A549 (cell line): ENCODE measurements at places on chromosomes 1 and 21. TPM values are rescaled to one million over a fixed set of nuclear protein-coding genes. Genes with fewer than 3 reads are reported as not detected.
A peak's percentile ranks its signal among the peaks of the same experiment; 100 is the strongest.

GRCh38 chr1:155284476-155284875, 7.2 kb downstream of the HCN3 start:
- DNase-seq, result no peak

GRCh38 chr1:94329986-94330385, 88.2 kb upstream of the ABCD3 start:
- peak; percentile 37 for DNase-seq

- no peak for DNase-seq
Measured at GRCh38 chr1:202871367-202871766, 17.6 kb downstream of the RABIF start.

SLC6A17 gene
- polyA plus RNA-seq, result 2.2 to 2.5 TPM (median 2.3 TPM) in 3 replicates

DNA sequence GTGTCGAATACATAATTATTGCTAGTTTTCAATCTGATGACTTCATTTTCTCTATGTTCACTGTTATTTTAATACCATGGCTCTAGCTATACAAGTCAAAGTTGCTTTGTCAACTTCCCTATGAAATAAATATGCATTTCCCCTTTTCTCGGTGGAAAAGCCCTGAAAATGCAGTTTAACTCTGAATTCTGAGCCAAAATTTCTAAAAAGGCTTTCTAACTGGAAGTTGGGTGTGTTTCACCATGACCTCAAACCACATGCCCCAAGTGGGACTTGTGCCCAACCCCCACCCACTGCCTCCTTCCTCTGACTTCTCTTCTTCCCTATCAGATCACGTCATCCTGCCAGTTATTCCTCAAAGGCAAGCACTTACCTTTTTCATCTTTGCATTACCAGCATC, 8.9 kb downstream of the MKNK1 start:
- no peak for DNase-seq

DNA sequence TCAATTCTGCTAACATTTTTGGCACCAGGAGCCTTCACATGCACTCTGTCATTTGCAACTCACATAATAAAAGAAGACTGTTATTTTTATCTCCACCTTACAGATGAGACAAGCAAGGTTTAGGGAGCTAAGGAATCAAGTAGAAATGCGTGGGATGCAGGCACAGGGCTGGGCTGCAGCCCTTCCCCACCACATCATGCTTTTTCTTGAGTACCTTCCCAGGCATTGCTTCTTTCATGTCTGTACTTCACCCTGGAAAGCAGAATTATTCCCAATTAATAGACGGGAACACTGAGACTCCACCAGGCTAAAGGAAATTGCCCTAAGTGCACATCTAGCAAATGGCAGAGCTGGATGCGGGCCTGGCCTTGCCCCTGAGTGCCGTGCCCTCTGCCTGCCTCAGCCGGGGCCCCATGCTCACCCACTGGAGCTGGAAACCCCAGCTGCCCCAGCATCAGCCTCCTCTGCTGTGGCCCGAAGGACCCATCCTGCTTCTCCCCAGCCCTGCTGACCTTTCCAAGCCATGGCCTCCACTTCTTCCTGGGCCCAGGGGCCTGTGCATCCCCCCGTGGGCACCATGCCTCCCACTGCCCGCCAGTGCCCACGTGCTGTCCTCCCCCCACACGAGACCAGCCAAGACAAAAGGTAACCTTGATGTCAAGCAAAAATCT, 257.5 kb downstream of the TOMM20 start:
- DNase-seq, result no peak

C1orf52 gene
- polyA plus RNA-seq, result 12.2 to 14.8 TPM (median 12.3 TPM) in 3 replicates

DNA sequence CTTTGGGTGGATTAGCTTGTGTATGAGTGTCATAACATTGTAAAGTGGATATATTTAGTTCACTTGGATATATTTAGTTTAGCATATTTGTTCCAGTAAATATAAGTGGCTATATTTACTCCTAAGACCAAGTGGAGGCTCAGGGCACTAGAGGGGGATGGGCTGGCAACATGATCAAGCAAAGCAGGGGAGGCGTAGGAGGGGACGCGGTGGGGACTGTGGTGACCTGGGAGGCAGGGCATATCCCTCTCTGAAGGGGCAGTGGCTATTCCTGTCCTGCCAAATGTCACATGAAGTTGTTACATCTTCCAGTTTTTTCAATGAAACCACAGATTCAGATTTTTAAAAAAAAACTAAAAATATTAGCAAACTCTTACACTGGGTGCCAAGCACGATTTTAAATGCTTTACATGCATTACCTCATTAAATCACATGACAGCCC, 51.9 kb upstream of the EDN2 start:
- no peak for DNase-seq

DNA sequence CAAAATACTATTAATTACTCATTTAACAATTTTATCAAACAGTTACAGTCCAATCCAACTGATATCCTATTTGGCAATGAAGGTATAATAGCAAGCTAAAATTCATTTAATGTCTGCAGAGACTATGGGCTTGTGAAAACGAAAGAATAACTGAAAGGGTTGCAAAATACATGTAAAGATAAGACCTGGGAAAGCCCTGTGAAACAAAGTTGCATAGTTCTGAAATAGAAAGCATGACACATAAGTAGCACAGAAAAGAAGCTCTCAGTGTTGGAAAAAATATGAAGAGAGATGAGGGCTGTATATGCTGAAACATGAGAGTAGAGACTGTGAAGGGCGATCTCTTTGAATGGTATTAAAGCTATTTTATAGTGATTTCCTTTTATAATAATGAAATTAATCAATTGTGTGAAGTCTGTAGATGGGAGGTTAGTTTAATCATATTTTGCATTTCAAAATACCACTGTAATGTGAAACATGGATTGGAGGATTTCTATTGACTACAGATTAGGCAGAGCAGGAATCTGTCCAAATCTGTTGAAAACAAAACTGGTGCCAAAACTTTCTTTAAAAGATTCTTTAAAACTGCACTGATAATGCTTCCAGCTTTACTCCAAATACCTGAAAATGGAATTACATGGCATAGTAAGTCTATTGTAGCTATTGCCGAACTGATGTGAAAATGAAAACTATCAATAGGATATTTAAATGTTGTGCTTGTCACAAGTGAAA, 1518.9 kb upstream of the B3GALT2 start:
- DNase-seq, result no peak

DNA sequence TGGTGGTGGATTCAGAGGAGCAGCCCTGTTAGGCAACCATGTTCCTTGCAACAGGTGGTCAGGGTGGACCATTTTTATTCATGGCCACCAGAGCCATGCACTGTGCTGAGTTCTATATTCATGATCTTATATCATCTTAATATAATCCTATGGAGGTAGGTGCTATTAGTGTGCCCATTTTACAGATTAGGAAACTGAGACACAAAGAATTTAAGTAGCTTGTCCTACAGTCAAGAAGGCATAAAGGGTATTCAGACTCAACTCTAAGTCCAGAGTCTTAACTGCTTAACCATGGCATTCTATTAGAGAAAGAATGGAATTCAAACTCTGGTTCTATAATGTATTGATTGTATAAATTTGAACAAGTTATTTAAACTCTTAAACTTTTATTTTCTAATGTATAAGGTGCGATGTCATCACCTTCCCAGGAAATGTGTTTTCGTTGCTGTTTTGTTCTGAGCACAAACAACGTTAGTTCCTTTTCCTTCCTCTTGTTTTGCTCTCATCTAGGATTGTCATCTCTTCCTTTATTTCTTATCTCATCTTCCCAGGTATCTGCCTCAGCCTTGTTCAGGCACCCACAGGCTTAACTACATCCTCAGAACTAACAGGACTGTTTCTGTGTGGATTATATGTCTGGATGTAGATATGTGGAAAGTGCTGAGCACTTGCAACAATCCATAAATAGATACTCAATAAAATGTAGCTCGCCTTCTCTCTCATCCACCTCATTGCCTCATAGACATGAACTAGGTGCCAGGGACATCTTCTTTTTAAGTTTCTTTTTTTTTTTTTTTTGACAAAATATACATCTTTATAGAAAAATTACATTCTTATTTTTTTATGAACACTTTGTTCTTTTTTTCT, 207.1 kb downstream of the NFIA start:
- DNase-seq, result no peak

CD2 gene
- polyA plus RNA-seq, result not detected in 3 replicates

CNTN2 gene
- polyA plus RNA-seq, result not detected in 3 replicates

- peak; percentile 26 for DNase-seq
Measured at GRCh38 chr1:220281159-220281574, 8.9 kb upstream of the RAB3GAP2 start.

- no peak for DNase-seq
Measured at GRCh38 chr1:245690946-245691541, 536.3 kb downstream of the KIF26B start.

DNA sequence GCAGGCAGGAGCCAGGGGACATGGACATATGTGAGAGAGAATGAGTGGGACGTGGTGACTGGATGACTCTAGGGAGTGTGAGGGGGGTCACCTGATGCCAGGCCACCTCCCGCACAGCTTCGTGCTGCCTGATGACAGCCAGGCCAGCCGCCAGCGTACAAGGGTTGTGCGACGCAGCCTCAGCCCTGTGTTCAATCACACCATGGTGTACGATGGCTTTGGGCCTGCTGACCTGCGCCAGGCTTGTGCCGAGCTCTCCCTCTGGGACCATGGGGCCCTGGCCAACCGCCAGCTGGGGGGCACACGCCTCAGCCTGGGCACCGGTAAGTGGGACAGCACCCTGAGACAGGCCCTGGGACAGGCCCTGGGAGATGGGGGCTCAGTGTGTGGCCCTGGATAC, 11.3 kb downstream of the SYTL1 start:
- no peak for DNase-seq

IBA57 gene
- 2.2 to 3.1 TPM (median 2.6 TPM) in 3 replicates for polyA plus RNA-seq

DNA sequence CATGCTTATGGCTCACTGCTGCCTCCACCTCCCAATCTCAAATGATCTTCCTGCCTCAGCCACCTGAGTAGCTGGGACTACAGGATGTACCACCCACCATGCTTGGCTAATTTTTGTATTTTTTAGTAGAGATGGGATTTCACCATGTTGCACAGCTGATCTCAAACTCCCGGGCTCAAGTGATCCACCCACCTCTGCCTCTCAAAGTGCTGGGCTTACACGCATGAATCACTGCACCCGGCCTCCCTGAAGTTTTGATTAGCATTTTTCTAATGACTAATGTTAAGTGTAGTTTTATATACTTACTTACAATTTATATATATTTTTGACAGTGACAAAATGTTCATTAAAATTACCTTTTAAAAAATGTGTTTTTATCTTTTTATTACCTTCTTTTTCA, 41.1 kb downstream of the ZNF678 start:
- no peak for DNase-seq

GRCh38 chr1:23741609-23742008, 1.7 kb upstream of the ELOA start:
- DNase-seq, result no peak

DNA sequence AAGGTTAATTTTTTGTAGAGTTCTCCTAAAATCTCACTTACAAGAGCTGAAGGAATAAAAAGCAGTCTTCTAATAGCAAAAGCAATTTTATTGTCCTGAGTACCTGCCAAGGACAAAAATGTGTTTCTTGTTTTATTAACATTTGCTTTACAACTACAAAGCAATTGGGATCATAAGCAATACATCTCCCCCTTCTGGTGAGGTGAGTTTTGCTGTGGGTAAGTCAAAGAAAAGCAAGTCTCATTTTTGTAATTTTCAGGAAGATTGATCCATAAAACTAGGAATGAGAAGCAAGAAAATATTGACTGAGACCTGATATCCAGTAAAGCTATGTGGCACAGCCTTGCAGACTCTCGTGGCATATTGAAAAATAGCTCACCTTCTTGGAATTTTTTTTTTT, 2162.7 kb downstream of the NCAM2 start:
- no peak for DNase-seq

- DNase-seq, result no peak
Measured at GRCh38 chr1:29635501-29636263, 399.4 kb downstream of the PTPRU start.

GRCh38 chr1:64687725-64688327, 57.0 kb upstream of the RAVER2 start:
- peak; percentile 34 for DNase-seq

DNA sequence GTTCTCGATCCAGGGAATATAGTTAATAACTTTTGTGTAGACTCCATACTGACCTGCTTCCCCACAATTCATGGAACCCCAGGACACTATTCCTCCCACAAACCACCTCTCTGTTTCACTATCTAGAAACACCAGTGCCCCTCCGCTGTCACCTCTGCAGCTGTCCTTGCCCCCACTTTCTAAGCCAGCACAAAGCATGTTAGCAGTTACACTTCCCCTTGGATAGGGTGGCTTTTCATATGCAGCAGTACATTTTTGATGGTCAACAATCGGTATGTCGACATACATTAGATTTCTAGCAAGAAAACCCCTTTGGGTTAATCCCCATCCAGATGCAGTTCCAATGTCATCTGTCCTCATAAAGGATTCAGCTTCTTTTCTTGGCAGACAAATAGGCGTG, 14.4 kb downstream of the TARDBP start:
- DNase-seq, result no peak

DNA sequence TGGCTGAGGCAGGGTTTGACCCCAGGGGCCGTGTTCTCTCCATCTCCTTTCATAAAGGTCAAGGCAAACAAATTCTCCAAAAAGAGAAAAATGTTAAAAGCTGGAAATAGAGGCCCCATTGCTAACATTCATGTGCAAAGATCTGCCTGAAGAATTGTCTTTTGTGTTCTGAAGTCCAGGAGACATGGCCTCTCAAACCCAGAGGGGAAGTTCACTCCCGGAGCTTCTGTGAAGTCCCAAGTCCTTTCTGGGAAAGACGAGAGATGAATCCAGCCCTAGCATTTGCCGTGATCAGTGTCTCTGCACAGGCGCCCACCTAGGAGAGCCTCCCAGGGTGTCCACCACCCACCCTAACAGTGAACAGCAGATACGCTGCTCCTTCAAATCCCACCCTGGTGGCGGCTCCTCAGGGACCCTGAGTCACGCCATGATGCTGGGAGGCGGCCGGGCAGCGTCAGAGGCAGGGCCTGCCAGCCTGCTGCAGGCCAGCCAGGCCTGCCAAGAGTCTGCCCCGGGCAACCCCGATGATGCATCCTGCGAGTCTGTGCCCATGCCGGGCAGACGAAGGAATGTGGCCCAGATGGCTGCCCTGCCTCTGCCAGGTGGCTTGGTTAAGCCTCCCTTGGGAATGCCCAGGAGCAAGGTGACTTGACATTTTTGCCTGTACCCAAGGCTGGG, 5.2 kb upstream of the C2CD2 start:
- DNase-seq, result no peak

DNA sequence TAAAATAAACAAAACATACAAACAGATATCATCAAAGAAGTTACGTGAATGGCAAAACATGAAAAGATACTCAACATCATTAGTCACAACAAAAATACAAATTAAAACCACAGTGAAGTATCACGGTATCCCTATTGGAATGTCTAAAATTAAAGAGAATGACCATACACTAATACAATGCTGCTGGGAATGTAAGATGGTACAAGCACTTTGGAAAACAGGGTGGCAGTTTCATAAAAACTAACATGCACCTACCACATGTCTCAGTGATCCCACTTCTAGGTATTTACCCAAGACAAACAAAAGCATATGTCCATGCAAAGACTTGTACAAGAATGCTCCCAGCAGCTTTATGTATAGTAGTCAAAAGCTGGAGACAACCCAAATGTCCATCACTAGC, 69.1 kb downstream of the HSF2BP start:
- DNase-seq, result peak; percentile 41

C4BPA gene
- polyA plus RNA-seq, result 0.92 to 1.4 TPM (median 1.0 TPM) in 3 replicates

GRCh38 chr1:21064057-21064456, 112.6 kb downstream of the EIF4G3 start:
- DNase-seq, result no peak
